Stimulated activated CD8-positive, alpha-beta memory T cell treated with anti-CD3 and anti-CD28 coated beads, Interleukin-15, amount 100 ng/mL, for 24 hours (primary cell): ENCODE measurements at places on chromosomes 7 and 10.

DNA sequence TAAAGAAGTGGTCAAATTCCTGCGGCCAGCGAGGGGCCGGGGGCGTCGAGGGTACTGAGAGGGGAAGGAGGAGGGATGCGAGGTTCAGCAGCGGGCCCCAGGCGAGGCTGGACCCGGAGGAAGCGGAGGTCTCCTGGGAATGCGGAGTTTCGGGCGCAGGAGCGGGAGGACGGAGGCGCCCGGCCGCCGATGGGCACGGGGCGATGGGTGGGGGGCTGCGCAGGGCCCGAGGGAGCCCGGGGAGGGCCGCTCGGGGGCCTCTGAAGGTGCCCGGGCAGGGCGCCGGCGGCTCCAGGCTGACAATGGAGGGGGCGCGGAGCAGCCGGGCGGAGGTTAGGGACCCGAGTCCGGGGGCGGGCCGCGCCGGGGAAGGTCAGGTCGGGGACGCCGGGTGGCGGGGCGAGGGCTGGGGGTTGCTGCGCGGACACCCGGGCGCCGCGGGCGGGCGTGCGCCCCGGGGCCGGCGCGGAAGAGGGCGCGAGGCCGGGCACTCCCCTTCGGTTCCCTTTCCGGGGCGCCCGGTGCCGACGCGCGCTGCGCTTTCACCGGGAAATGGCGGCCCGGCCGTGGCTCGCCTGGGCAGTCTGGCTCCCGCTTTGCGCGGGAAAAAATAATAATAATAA lies 683 bp downstream of the MACROH2A2 start:
- DNase-seq: no peak

GRCh38 chr7:123533929-123534382 lies 439 bp downstream of the IQUB start:
- no peak for DNase-seq

DNA sequence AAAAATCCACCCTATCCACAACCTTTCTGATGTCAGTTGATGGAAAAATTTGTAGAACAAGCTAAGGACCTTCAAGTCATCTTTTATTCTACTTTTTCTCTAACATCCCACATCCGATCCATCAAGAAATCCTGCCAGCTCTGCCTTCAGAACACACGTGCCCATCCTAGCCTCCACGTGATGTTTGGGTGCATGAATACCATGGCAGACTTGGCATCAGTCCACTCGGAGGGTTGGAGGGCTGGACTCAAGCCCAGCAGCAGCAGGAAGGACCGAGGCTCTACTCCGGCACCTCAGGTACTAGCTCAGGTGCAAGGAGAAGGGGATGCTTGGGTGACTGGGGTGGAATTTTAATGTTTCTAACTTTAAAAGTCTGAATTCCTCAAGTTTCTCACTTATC lies 428.6 kb downstream of the DPP6 start:
- no peak for DNase-seq

- DNase-seq: no peak
These were observed 146.2 kb downstream of the AHR start for GRCh38 chr7:17444673-17445072.

DNA sequence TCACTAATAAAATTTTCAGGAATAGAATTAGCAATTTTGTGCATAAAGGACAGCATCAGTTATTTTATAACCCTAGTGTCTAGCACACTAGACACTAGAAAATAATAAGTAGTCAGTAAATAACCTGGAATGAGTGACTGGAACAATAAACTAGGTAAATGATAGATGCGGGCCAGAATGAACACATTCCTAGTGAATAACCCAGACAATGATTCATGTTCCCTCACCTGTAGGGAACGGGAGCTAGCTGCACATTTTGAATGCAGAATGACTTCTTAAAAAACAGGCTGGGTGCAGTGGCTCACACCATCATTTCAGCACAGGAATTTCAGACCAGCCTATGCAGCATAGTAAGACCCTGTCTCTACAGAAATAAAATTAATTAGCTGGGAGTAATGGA lies 3.2 kb upstream of the ATOH7 start:
- DNase-seq: no peak

- DNase-seq: no peak
These were observed 217.6 kb upstream of the TMEM229A start for GRCh38 chr7:124250297-124251034.

DNA sequence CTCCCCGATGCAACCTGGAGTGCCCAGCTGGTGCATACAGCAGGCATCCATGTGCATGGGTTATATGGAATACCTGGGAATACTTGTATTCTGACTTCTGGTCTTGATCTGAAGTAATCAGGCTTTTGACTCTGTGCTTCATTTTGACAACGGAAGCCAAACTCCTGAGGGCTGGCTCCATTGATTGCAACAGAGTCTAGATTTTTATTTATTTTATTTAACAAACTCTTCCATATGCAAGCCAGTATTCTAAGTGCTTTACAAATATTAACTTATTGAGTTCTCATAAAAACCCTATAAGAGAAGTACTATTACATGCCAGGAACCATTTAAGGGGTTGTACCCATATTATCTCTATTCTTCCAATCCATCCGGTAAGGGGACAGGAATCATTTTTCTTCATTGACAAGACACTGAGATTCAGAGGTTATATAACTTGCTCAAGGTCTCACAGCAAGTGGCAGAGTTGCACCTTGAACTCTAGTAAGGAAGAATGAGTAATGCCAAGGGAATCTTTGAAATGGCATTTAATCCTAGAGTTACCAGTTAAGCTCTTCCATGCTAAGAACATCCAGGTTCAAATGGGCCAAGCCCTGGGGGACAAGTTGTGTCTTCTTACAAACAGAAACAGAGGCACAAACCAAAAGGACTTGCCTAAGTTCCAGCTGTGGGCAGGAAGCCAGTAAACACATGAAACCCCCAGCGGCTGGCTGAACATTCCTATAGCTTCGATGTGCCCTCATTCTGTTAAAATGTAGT lies 241.0 kb downstream of the WDR11 start:
- DNase-seq: no peak

DNA sequence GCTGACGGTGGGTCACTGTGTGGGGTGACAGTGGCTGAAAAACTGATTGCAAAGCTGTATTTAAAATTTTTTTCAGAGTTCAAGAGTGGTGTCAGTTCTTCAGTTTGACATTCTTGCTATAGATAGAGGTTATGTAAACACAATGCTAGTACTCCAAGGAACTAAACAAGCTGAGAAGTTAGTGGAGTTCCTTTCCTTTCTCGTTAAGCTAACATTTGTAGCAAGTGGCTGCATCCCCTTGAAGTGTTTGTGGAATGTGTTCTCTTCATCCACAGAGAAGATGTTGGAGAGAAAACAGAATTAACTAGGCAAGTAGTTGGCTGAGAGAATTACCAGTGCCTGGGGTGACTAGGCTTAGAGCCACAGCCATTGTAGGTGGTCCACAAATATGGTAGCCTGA lies 15.8 kb downstream of the CCNY start:
- DNase-seq: no peak

- no peak for DNase-seq
These were observed 12.0 kb upstream of the ZNF800 start for GRCh38 chr7:127404286-127405072.

DNA sequence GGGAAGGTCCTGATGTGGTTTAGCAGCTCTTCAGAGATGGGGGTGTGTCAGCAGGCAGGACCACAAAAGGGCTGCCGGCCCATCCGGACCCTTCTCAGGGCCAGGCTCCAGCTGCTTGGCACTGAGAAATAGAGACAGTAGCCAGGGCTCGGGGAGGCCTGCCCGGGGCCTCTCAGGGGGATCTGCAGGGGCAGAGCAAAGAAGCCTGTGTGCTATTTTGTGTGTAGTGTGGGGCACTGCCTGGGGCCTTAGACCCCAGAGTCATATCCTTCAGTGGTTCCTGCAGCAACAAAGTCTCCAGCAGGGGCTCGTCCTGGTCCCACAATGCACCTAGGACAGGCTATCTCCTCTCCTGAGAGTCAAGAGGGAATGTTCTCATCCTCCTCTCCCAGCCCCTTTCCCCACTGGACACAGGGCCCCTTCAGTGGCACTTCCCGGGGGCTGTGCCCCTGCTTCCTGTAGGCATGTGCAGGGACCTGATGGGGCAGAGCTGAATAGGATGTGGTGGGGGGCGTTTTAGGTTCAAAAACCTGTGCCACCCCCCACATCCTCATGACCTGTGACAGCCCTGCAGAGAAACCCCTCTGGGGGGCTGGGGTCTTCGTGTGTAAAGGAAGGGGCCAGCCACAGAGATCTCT lies 159.5 kb upstream of the RHEB start:
- DNase-seq: no peak

DNA sequence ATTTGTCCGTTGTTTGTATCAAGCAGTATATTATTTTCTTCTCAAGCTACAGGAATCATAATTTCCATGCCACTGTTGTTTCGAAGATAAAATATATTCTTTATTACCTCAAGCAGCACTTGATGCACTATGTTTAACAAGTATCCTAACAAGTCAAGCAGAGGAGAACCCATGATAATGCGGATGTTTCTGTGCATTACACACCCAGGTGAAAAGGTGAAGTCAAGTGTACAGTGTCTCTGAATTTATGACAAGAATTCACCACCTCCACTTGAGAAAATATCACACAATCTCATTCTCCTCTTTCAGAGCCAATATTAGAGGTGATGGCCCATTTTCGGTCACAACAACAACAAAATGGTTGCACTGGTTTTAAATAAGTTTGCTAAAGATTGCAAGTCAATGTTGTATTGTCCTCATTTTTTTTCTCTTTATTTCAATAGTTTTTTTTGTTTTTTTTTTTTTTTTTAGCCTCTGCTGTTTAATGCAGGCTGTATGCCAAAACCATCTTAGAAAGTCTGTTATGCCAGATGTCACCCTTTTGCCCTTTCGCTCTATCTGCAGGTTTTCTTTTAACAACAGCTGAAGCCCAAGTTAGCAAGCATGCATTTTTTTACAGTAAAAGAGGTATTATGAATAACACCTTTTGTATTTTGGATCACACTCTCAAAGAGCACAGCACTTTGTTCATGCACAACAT lies 568.7 kb upstream of the LRRN3 start:
- no peak for DNase-seq

DNA sequence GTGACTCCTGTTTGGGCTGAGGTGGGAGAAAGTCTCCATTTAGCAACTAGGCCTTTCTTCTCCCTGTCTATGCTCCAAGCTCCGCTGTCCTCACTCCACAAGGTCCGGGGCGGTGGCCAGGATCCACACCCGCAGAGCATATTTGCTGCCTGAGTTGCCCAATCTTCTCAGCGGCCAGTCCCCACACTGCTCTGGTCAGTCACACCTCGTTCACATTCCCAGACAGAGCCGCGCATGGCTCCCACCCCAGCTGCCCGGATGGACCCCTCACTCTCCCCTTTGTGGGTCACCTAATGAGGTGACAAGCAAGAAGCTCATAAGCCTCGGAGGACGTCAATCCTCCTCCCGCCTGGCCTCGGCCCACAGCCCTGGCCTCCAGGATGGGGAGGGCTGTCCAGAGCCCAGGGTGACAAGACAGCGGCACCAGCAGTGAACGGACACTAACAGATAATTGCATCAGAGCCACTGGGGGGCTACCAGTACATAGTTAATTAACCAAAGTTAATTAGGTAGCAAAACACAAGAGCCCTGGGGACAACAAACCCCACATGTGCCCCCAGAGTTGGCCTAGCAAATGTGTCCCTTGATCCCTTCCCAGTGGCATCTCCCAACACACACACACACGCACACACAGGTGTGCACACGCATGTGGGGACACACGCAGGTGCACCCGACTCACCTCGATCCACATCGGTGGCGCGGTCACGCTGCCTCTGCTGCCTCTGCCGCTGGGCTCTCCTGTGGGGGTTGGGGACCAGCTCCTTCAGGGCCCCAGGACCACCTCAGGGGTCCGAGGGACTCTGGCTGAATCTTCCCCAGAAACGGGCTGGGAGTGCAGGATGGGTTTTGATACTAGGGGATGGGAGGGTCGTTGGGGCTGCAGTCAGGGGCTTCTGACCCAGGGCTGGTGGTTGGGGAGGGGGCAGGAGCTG lies 11.8 kb downstream of the EPHA1 start:
- DNase-seq: no peak
